Heart right ventricle (tissue), 16 donors: ENCODE measurements at places on chromosomes 1 and 21. TPM values are rescaled to one million over a fixed set of nuclear protein-coding genes. Genes with fewer than 3 reads are reported as not detected.

GRCh38 chr1:942864-943533 is 16.1 kb downstream of the NOC2L start:
- peaks cover 57% of the 10 kb centered on the region for H3K27me3 ChIP-seq
- peak overlapping the region; percentile 48 for H3K4me3 ChIP-seq
- H3K4me1 ChIP-seq: peaks cover 24% of the 10 kb centered on the region
- peak overlapping the region; percentile 82 for H3K27ac ChIP-seq

GRCh38 chr1:165603810-165604209 is 27.2 kb upstream of the MGST3 start:
- H3K4me3 ChIP-seq: no peak overlapping the region
- H3K27me3 ChIP-seq: no peaks in the 10 kb centered on the region
- no peaks in the 10 kb centered on the region for H3K36me3 ChIP-seq
- no peak for DNase-seq
- no peak overlapping the region for H3K27ac ChIP-seq

- H3K4me3 ChIP-seq: no peak overlapping the region
- DNase-seq: no peak
- H3K27me3 ChIP-seq: no peaks in the 10 kb centered on the region
- H3K4me1 ChIP-seq: no peaks in the 10 kb centered on the region
- no peak overlapping the region for H3K27ac ChIP-seq
Measured at GRCh38 chr1:185348296-185348695, 31.3 kb upstream of the IVNS1ABP start.

DNA sequence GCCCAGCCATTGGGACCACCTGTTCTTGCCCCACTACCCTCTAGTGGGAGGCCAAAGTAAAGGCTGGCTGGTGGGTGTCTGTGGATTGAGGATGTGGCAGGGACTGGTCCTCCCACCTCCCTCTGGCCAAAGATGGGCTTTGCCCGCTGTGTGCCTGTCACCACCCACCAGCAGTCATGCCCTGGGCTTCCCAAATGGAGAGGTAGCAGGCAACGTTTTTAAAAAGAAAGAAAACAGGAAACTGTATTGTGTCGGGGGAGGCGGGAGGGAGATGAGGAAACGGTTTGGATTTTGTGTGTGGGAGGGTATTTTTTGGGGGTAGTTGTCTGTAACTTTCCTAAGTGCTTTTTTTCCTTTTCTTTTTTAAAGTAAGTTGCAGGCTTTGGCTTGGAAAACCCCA is 30.1 kb downstream of the SZRD1 start:
- no peak for DNase-seq
- H3K36me3 ChIP-seq: peaks cover 64% of the 10 kb centered on the region
- no peaks in the 10 kb centered on the region for H3K27me3 ChIP-seq
- H3K4me3 ChIP-seq: no peak overlapping the region

DNA sequence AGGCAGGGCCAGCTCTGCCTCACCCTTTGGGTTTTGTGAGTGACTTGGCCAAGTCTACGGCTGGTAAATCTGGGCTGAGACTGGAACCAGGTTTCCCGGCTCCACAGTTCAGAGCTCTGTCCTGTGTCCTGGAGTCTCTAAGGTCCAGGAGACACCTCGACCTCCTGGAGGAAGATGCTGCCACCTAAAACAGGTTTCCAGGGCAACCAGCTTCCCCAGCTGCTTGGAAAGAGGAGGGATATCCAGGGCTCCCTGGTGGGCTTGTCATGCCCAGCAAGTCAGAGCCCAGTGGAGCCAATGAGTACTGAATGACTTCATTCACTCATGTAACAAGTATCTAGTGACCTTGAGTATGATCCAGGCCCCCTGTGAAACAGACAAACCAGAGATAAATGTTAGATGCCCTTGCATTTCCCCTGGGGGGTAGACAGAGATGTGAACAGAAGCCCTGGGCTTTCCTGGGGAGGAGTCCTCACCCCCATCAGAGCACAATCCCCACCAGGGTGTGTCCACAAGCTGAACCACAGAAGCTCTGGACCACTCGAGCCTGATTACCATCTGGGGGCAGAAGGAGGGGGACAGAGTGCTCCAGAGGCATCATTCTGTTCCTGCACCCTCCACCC is 181.2 kb upstream of the RAB4A start:
- no peak overlapping the region for H3K4me3 ChIP-seq
- no peaks in the 10 kb centered on the region for H3K36me3 ChIP-seq
- DNase-seq: no peak
- no peak overlapping the region for H3K27ac ChIP-seq
- no peaks in the 10 kb centered on the region for H3K27me3 ChIP-seq
- H3K4me1 ChIP-seq: no peaks in the 10 kb centered on the region

DNA sequence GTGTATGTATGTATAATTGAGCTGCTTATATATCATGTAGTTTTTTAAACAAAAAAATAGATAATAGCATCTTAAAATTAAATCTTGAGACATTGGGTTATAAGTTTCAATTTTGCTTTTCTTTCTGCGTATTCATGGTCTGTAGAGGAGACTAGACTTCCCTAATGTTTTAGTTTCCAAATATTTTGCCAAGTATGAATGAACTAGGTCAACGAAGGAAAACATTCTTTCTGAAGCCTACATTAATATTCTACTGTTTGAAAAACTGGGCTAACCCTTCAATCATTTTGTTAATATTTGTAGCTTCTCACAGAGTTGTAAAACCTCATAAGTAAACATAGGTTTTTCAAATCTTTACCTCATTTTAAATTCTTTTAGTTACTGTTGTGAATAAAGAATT is 592.7 kb downstream of the USP25 start:
- no peak overlapping the region for H3K4me3 ChIP-seq
- H3K36me3 ChIP-seq: no peaks in the 10 kb centered on the region
- no peaks in the 10 kb centered on the region for H3K4me1 ChIP-seq
- H3K27me3 ChIP-seq: no peaks in the 10 kb centered on the region
- no peak overlapping the region for H3K27ac ChIP-seq

DNA sequence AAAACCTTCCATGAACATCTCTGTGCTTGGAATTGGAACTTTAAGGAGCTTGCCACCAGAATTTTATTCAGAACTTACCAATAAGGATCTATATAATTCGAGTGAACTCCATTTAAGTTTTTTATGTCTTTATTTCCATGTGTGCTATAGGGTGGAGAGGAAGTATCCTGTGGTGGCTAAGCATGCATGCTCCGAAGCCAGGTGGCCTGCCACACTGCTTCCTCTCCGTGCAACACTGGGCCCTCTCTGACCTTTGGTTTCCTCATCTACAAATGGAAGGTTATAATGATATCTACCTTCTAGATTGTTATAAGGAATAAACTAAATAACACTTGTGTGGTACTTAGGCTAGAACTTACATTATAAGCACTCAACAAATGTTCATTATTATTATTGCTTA is 382.1 kb downstream of the PTPRC start:
- no peak overlapping the region for H3K27ac ChIP-seq
- no peaks in the 10 kb centered on the region for H3K27me3 ChIP-seq
- no peak overlapping the region for H3K4me3 ChIP-seq
- no peaks in the 10 kb centered on the region for H3K4me1 ChIP-seq
- H3K36me3 ChIP-seq: no peaks in the 10 kb centered on the region

GRCh38 chr21:33945652-33946270 is 30.2 kb upstream of the ATP5PO start:
- H3K27me3 ChIP-seq: no peaks in the 10 kb centered on the region
- H3K4me3 ChIP-seq: no peak overlapping the region
- H3K4me1 ChIP-seq: peaks cover 36% of the 10 kb centered on the region
- no peaks in the 10 kb centered on the region for H3K36me3 ChIP-seq
- no peak overlapping the region for H3K27ac ChIP-seq

The TLR5 gene
- total RNA-seq: 3.3 TPM

GRCh38 chr1:76302711-76303339 is 228.3 kb downstream of the ST6GALNAC3 start:
- no peaks in the 10 kb centered on the region for H3K36me3 ChIP-seq
- H3K27ac ChIP-seq: no peak overlapping the region
- H3K4me3 ChIP-seq: no peak overlapping the region
- no peaks in the 10 kb centered on the region for H3K4me1 ChIP-seq
- no peaks in the 10 kb centered on the region for H3K27me3 ChIP-seq

DNA sequence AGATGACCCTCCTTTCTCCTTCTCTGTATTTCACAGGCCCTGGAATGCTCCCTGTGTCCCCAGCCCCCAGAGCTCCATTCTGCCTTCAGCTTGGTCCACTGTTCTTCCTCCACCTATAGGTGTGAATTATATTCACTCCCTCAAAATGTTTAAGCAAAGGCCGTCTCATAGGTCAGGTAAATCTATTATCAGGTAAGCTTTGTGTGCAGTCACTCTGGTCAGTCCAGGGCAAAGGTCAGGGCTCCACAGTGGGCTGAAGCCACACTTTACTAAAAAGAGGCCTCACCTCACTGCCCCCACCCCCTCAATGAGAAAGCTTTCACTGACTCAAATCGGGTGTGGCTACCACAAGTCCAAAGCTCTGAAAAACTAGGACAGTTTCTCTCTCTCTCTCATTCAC is 65.9 kb downstream of the DNTTIP2 start:
- DNase-seq: no peak
- peaks cover 57% of the 10 kb centered on the region for H3K4me1 ChIP-seq
- H3K4me3 ChIP-seq: no peak overlapping the region
- H3K27me3 ChIP-seq: no peaks in the 10 kb centered on the region
- H3K36me3 ChIP-seq: no peaks in the 10 kb centered on the region
- H3K27ac ChIP-seq: no peak overlapping the region

DNA sequence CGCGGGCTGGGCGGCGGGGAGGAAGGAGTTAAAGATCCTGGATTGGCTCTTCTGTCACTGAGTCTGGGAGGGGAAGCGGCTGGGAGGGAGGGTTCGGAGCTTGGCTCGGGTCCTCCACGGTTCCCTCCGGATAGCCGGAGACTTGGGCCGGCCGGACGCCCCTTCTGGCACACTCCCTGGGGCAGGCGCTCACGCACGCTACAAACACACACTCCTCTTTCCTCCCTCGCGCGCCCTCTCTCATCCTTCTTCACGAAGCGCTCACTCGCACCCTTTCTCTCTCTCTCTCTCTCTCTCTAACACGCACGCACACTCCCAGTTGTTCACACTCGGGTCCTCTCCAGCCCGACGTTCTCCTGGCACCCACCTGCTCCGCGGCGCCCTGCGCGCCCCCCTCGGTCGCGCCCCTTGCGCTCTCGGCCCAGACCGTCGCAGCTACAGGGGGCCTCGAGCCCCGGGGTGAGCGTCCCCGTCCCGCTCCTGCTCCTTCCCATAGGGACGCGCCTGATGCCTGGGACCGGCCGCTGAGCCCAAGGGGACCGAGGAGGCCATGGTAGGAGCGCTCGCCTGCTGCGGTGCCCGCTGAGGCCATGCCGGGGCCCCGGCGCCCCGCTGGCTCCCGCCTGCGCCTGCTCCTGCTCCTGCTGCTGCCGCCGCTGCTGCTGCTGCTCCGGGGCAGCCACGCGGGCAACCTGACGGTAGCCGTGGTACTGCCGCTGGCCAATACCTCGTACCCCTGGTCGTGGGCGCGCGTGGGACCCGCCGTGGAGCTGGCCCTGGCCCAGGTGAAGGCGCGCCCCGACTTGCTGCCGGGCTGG is at the start of gene NPR1:
Gene NPR1, plus strand, starts transcription at position 170 of the 818 bp plus-strand sequence. Its CDS starts 421 bp downstream, at position 591.
- H3K27me3 ChIP-seq: peaks cover 41% of the 10 kb centered on the region
- H3K36me3 ChIP-seq: no peaks in the 10 kb centered on the region
- H3K4me3 ChIP-seq: peak within 1 kb of the TSS; percentile 69
- DNase-seq: peak; percentile 69
- H3K4me1 ChIP-seq: peaks cover 14% of the 10 kb centered on the region
